ENCODE measurements at places on chromosomes 1 and 21.

DNA sequence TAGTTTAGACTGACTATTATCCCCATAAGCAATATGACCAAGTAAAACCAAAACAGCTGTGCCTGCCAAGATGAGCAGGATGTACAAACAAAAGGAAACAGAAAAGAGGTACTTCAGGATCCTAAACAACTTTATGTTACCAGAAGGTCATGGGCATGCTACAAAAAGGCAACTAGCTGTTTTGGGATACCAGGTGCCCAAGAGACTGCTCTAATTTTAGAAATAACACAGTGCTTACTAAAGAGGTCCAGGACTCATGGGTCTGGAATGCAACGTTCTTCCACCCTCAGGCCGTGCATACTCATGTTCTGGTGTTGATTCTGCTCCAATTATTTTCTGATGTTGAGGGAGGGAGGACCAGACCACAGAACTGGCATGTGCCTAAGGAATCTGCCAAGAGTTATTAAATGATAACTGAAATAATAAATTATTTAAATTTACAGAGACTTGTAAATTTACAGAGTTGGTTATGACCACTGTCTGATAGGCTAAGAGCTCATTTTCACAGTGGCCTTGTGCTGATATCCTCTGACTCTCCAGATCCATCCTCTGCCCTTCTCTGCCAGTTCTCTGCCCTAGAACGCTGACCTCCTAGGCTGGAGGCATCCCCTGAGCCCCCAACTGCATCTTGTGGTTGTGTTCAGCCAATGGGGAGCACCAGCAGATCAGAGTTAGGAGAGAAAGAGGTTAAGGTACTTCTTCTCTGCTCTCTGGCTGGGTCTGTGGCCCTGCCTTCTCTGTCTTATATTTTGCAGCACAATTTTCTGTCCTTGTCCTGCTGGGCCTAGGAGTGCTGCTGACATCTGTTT lies 37.7 kb upstream of the BCL10 start:
- DNase-seq: no peak

DNA sequence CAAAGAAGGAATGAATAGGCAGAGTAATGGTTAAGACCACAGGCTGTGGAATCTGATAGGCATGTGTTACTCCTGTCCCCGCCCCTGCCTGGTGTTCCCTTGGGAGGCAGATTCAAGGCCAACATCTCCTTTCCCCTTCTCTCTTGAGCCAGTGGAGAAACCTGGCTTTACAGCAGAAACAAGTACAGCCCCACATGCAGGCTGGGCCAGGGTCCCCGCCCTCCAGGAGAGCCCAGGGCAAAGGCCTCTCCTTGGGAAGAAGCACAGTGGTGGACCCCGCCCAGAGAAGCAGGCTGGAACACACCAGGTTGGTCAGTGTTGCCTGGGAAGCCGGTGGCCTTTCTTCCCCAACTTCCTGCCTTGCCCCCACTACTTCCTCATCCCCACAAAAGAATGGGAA lies 6.8 kb downstream of the C1orf167 start:
- DNase-seq: no peak

DNA sequence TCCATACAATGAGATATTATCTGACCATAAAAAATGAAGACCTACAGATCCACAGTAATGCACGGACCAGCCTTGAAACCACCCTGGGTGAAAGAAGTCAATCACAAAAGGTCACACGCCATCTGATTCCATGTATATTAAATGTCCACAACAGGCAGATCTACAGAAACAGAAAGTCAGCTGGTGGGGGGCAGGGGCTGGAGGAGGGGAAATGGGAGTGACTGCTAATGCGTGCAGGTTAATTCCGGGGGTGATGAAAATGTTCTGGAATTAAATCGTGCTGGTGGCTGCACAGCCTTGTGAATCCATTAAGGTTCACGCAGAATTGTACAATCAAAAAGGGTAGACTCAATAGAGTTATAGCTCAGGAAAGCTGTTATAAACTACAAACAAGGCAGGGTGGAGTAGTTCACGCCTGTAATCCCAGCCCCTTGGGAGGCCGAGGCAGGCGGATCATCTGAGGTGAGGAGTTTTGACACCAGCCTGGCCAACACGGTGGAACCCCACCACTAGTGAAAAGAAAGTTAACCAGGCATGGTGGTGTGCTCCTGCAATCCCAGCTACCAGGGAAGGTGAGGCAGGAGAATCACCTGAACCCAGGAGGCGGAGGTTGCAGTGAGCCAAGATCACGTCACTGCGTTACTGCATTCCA lies 32.3 kb downstream of the ACOT7 start:
- no peak for DNase-seq

- no peak for DNase-seq
These were observed 118.2 kb upstream of the HOOK1 start for GRCh38 chr1:59696421-59697115.

GRCh38 chr1:26019641-26020315 lies 1.8 kb upstream of the EXTL1 start:
- DNase-seq: no peak

GRCh38 chr1:98452162-98452561 lies 209.4 kb upstream of the SNX7 start:
- DNase-seq: no peak

DNA sequence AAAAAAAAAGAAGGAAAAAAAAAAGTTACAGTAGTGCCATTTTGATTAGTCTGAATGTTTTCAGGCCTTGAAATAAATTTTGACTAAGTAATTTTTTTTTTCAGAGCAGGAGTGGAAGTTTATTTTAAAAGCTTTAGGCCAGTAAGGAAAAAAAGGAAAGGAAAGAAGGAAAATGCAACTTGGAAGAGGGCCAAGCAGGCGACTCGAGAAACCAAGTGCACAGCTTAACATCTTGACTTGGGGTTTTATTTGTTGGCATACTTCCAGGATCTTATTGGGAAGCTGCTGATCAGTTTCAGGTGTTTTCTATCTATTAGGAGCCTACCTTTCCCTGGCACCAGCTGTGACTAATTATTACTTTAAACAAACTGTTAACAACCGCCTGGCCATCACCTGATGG lies 41.7 kb downstream of the ATF3 start:
- DNase-seq: no peak

DNA sequence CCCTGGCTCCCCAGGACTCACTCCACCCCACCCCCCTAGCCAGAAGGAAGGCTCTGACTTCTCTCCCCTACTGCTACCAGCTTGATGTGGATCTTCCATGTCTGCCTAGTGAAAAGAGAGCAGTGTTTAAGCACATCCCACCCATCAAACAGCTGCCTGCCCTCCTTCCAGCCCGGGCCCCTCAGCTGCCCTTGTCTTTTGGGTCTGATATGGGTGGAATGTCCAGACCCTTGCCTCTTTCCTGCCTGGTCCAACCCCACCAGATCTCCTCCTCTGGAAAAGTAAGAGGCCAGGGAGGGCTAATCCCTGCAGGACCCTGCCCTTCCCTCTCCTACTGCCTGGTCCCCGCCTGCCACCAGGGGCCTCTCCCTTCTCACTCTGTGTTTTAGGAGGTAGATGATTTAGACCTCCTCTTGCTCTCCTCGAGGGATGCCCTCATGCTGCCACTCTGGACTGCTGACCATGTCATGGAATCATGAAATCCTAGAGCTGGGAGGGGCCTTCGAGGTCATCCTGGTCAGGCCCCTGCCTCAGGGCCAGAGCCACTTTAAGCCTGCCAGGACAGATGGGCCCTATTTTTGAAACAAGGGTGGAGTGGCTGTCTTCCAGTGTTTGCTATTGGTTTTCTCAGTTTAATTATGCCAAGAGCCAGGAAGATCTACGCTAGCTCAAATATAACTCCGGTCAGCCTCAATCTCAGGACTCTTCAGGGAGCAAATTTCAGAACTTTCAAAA lies 15.8 kb upstream of the HSPG2 start:
- DNase-seq: no peak

DNA sequence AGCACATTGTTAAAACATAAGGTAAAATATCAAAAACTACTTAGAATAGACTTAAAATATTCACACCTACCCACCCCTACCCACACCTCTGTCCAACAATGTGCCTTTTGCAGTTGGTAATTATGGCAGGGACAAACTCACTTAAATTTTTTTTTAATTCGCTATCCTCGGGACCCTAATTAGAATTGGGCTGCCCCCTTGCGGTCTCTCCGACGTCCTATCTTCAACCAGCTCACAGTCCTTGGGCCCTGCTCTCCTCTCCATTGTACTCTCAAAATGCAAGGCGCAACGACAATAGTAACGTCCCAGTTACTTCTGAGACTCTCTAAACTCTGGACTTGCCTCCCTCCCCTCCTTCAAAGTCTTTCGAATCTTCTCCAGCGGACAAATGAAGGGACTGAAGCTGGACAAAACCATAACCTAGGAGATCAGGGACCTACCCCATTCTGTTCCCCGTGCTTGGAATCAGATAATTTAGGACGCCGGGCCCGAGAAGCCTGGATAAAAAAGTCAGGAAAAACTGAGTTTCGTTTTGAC lies 1.1 kb upstream of the CIART start:
- DNase-seq: peak; percentile 76

DNA sequence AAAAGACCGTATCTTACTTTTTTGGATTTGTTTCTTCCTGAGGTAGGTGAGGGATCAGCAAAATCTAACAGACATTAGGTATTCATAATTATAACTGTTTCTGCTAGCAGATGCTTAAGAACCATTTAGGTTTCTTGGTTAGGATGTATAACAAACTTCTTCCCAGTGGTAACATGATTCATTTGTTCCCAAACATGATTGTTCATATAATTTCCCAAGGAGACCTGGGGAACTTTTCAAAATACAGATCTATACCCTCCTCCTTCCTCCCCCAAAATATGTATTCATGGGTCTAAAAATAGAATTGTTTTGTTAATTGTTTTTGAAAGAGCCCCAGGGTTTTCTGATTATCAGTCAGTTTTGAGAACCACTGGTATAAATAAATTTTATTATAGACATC lies 228.2 kb downstream of the COP1 start:
- DNase-seq: no peak

GRCh38 chr1:6317098-6317760 lies 56.3 kb upstream of the GPR153 start:
- no peak for DNase-seq

DNA sequence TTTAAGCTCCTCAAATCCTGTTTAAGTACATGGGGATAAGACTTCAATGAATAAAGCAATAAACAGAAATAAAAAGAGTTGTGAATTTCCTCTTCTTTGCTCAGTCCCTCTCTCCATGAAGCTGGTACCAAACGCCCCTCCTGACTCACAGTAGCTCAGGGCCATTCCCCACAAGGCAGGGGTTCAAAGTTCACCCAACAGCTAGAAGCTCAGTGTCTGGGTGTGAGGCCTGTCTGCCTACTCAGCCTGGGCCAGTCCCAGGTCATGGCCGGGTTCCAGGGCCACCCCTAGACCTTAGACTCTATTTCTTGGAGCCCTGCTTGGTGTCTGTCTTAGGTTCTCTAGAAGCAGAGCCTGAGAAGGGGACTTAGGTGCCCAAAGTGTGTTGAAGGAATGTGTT lies 251.5 kb downstream of the GRIK3 start:
- DNase-seq: no peak

GRCh38 chr1:230423261-230423660 lies 2.9 kb downstream of the PGBD5 start:
- no peak for DNase-seq

- DNase-seq: no peak
These were observed 107.5 kb downstream of the RGL1 start for GRCh38 chr1:183912265-183912886.

DNA sequence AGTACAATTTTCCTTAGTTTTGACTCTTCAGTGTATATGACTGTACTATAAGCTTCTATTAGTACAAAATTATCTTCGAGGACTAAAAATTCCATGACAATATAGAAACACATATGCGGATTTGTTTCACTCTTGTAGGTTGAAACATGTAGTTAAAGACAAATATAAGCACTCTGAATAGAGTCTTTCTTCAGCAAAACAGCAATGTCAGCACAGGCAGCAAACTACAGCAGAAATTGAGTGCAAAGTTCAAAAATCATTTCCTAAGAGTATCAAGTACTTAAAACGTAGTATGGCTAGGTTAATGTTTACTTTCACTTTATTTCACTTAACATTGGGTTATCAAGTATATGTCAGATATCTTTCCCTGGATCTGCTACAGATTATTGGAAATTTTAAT lies 106.7 kb downstream of the FAF1 start:
- DNase-seq: no peak

- DNase-seq: no peak
These were observed 606.9 kb downstream of the NUF2 start for GRCh38 chr1:163928651-163929050.

DNA sequence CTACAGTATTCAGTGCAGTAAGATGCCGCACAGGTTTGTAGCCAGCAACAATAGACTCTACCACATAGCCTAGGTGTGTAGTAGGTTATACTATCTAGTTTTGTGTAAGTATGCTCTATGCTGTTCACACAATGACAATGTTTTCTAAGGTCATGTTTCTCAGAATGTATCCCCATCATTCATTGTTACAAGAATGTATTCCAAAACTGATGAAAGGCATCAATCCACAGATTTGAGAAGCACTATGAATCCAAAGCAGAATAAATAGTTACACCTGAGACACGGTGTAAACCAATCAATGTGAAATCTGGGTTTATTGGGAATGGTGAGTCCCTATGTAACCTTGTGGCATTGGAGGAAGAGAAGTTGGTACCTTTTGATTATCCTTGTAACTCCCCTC lies 54.5 kb upstream of the MARK1 start:
- DNase-seq: no peak

DNA sequence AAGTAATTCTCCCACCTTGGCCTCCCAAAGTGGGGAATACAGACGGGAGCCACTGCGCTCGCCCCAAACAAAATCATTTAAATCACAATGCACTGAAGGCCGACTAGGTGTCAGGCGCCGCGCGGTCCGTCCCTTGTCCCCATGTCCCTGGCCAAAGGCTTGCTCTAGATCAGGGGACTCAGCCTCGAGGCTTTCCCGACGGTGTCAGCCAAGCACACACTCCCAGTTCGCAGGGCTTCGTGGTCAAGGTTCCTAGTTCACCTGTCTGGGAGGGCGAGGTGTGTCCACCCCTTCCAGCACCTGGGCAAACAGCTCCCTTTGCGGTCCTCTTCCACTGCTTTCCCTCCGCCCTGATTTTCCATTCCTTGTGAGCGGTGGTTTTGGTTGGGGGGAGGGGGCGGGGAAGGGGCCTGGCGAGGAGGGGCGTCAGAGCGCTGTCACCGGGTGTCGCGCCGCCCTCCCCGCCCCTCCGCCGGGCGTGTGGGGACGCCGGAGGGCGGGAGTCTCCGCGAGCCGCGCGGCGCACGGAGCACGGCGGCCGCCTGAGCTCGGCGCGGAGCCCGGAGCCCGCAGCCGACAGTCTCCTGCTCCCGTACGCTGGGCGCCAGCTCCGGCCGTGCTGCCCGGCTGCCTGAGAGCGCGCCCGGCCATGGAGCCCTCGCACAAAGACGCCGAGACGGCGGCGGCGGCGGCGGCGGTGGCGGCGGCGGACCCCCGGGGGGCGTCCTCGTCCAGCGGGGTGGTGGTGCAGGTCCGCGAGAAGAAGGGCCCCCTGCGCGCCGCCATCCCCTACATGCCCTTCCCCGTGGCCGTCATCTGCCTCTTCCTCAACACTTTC lies at the start of gene STUM:
STUM (plus strand) TSS at position 509 of the 838 bp plus-strand sequence; CDS start at position 650, 141 bp downstream.
- DNase-seq: peak; percentile 66

DNA sequence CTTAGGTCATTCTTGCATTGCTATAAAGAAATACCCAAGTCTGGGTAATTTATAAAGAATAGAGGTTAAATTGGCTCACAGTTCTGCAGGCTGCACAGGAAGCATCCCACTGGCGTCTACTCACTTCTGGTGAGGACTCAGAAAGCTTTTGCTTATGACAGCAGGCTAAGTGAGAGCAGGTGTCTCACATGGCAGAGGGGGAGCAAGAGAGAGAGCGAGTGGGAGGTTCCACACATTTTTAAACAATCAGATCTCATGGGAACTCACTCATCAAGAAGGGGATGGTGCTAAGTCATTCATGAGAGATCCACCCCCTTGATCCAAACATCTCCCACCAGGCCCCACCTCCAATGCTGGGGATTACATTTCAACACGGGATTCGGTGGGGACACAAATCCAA lies 13.6 kb upstream of the RGS4 start:
- peak; percentile 70 for DNase-seq

- no peak for DNase-seq
These were observed 24.2 kb upstream of the DYNLT5 start for GRCh38 chr1:66728021-66728420.
